ENCODE measurements at places on chromosomes 3 and 15.

DNA sequence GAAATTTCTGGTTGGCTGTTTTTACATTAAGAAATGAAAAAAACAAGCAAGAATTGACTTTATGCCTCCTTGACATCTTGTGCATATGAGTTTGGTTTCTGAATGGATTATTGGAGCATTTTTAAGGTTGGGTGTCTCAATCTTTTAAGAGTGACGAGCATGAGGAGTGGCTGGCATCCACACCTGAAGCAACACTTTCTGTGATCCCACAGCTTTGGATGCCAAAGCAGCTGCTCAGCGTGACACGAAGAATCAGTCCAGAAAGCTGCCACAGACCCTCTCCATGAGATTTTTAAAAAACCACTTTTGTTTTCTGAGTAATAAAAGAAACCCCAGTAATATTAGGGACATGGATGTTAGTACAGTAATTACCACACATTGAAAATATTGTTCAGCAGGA, 154.5 kb downstream of the KLF13 start:
- no peak for DNase-seq

DNA sequence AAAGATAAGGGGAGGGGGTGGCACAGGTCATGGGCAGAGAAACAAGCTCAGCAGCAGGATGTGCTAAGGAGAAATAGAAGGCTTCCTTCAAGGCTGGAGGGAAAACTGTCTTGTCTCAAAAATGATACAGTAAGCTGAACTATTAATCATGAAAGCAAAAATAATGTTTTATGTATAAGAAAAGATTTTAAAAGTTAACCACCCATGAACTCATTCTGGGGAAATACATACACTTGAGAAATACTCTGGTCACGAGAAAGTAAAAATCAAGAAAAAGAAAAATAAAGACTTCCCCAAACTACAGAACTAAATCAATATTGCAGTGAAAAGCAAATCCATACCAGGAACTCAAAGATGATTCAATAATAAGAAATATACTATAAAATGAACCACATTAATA, 80.7 kb downstream of the KLF13 start:
- no peak for DNase-seq

- DNase-seq = no peak
Measured at GRCh38 chr3:59559721-59560435, 510.1 kb upstream of the CFAP20DC start.

GRCh38 chr15:45606841-45607240, 19.7 kb downstream of the BLOC1S6 start:
- no peak for DNase-seq

- DNase-seq = no peak
Measured at GRCh38 chr15:25946241-25946805, 83.2 kb upstream of the ATP10A start.

DNA sequence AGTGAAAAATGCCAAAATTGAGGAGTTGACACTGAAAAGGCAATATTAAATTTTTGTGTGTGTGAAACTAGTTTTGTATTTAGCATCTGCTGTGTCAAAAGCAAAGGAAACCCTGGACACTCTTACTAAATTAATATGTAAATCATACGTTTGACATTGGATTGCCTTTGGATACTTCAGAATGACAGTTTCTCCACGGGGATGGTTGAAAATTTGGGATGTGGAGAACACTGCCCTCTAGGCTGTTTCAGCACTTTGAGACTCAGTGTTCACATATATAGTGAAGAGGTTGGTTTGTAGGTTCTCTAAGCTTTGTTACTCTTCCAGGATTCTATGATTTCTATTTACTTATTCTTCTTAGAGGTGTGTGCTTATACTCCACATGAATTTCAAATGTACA, 3.0 kb downstream of the ROBO2 start:
- DNase-seq = no peak

GRCh38 chr15:98787936-98788757, 139.8 kb downstream of the IGF1R start:
- DNase-seq = no peak

DNA sequence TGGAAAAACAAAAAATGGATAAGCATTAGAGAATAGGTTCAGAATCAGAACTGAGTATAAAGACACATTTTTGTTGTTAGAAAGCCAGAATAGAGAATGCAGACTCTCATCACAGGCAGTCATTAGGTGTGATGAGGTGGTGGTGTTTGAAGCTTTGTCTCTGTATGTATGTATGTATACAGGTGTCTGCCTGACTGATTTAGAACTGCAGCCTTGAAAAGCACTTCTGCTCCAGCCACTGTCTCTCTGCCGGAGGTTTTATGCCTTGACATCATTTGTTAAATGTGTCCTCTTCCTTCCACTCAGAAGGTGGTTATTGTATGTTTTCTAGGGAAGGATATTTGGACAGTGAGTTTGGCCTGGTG, 80.7 kb upstream of the ZBED2 start:
- no peak for DNase-seq

DNA sequence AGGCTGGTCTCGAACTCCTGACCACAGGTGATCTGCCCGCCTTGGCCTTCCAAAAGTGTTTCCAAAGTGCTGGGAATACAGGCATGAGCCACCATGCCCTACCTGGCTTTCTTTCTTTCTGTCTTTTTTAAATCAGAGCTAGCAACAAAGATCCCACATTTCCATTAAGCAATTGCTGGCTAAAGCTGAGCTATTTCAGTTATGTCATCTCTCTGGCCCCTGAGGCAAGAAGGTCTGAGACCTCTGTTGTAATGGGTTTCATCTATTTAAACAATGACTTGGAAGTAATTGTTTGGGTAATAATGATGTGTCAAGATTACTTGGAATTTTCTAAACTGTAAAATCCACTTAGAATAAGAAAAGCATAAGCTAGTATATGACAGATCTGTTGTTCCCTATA, 30.2 kb upstream of the CRBN start:
- DNase-seq = no peak

- DNase-seq = no peak
Measured at GRCh38 chr3:155252021-155252420, 41.5 kb downstream of the STRIT1 start.

DNA sequence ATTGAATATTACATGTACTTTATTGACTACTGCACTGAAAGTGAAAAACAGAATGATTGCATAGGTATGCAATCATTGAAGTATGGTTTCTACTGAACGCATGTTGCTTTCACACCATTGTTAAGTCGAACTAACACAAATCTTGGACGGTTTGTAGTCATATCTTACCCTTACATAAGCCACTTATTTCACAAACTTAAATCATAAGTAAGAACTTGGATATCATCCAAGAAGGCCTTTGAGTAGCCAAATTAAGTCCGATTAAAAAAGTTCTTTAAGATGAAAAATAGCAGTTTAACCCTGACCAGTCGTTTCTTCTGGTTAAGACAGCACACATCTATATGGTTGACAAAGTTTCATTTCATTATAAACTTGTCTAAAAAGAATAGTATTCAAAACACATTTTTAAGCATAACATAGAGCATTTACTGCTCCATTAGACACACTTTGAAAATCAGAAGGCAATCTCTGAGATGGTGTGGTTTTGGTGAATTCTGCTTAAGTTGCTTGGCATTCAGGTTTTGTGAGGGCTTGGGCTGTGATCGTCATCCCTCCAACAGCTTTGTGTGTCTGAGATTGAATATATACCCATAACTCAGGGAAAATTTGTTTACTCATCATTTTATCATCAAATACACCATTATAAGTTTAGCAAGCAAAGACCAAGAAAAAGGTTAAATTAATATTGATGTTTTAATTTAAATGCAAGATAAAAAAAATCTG, 92.2 kb downstream of the NFKBIZ start:
- DNase-seq = no peak

DNA sequence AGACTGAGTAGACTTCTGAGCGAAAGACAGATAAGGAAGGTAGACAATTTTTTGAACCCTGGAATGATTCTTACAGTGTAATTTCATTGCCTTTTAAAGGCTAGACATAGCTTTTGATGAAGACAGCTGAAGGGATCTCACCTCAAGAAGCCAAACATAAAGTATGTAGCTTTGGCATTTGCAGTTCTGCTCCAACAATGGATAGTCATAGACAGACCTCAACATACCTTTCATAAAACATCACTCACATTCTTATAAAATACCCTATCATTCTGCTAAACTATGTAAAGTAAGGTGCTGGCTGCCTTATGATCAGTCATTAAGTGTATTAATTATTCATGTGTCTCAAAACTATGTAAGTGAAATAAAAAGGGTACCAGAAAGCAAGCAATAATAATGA, 70.0 kb downstream of the UBE3A start:
- DNase-seq = no peak

DNA sequence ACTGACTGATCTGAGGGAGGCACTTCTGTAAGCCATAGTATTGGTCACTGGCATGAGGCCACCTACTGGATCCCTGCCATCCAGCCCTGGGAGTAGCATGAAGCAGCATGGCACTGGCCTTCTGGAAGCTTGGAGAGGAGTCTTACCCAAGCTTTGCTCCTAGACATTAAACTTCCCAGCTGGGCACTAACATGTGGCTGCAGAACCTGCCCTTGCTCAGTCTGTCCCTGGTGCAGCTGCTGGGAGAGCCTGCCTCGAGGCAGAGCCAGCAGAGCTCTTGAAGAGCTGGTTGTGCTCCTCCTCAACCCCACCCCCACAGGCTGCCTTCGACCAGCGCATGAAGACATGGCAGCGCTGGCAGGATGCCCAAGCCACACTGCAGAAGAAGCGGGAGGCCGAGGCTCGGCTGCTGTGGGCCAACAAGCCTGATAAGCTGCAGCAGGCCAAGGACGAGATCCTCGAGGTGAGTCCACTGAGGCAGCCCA, 17.1 kb upstream of the SNX22 start:
- no peak for DNase-seq

DNA sequence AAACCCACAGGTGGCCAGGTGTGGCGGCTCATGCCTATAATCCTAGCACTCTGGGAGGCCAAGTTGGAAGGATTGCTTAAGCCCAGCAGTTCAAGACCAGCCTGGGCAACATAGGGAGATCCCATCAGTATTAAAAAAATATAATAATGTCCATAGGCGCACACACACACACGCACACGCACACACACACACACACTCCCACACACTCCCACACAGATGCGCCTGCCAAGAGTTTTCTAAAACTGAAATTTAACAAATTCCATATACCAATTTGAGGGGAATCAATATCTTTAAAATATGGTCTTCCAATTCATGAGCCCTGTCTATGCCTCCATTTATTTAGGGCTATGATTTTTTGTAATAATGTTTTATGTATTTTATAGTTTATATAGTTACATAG, 17.0 kb downstream of the SHISA5 start:
- no peak for DNase-seq

DNA sequence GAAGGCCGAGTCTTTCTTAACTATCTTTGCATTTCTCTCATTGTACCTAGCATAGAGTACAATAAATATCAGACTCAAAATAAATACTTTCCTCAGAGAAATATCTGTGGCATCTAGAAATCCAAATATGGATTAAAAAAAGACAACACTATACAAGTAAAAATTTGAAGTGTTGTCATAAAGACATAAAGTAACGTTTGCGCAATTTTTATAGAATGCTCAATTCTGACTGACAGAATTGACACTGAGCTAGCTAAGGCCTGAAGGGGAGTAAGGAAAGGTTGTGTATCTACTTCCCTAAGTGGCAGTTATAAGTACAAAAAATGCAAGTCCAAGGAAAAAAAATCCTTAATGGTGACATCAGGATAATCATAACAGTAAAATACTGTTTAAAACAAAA, 1.1 kb downstream of the SEC11A start:
- DNase-seq = no peak

DNA sequence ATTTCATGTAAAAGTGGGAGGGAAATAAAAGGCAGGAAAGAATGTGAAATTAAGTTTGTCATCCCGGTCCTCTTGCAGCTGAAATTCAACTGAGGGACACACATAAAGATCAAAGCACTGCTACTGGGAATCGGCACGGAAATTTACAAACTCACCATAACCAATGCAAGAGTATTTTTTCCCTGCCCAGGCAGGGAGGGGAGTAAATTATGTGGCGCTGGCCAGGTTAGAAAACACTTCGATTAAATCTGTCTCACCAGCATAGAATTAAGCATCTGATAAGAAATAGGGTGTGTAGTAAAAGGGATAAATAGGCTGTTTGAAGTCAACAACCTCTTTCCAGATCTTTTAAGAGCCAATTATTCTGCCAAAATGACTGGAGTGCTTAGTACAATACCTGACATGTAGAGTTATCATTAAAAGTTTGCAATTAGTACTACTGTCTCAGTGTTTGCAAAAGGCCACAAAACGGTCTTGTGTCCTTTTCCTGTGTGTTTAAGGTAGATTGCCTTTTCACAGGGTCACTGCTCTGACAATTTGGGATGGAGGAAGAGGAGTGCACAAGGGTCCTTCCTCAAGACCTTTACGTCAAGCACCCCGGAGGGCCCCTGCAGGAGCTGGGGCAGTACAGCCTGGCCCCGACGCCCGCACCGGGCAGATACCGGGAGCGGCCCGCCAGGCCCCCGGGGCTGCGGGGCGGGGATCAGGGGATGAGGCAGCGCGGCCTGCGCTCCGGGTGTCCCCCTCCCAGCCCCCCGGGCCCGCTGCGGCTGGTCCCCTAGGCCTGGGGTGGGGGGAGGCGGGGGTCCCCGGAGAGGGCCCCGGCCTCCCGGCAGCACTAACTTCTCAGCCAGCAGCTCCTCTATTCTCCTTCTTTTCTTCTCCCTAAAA, 651 bp downstream of the UBA3 start:
- DNase-seq = no peak

DNA sequence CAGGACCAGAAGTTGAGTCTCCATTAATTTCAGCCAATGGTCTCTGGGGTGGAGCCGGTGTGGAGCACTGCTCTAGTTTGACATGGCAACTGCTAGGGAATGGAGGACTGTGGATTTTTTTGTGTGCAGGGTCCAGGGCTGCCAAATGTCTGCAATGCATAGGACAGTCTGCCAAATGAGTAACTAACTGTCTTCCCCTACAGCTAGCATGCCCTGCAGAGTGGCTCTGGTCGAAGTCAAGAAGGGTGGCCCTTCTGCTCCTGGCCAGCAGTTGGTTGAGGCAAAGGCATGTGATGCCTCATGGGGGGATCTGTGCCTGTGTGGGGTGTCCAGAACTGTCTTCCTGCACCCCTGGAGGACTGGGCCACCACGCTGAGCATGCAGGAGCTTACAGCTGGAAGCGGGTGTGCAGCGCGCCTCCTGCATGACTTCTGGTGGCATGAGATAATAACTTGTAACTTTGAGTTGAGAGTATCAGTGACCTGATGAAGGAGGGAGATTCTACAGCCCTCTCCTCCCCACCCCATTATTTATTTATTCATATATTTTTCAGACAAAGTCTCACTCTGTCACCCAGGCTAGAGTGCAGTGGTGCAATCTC, 4.6 kb downstream of the TPRA1 start:
- DNase-seq = no peak

GRCh38 chr3:168395551-168395950, 299.8 kb upstream of the GOLIM4 start:
- no peak for DNase-seq

DNA sequence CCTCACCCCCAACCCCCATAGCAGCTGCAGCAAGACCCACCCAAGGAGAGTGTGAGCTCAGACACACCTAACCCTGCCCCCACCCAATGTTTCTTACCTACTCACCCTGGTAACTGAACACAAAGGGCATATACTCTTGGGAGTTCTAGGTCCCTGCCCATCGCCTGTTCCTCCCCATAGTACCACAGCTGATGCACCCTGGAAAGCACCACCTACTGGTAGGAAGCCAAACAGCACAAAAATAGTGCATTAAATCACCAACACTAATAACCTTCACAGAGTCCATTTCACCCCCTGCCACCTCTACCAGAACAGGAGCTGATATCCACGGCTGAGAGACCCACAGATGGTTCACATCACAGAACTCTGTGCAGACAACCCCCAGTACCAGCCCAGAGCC, 245.2 kb downstream of the EFHB start:
- DNase-seq = no peak

- DNase-seq = no peak
Measured at GRCh38 chr15:81255958-81256320, 59.3 kb downstream of the IL16 start.
